ENCODE measurements at places on chromosomes 3 and 15.

- no peaks in the 10 kb centered on the region for H3K36me3 ChIP-seq
- no peaks in the 10 kb centered on the region for H3K27me3 ChIP-seq
- peaks cover 2% of the 10 kb centered on the region for H3K4me1 ChIP-seq
Measured at GRCh38 chr3:39216176-39216790, 23.9 kb upstream of the XIRP1 start.

DNA sequence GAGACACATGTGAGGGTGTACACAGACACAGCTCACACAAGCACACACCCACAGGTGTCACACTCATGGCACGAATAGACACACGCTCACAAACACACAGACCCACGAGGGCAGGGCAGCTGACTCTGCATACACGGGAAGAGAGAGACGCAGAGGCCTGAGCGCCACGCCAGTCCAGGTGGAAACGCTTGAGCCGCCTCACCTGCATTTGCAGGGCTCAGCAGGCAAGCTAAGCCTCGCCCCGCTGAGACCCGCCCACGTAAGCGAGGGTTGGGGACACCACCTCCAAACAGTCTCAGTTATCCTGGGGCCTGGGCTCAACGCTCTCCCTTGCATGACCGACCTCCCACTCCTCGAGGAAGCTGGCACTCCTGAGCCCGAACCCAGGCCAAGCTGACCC, 73.2 kb downstream of the TLE3 start:
- H3K4me3 ChIP-seq = no peak overlapping the region
- H3K4me1 ChIP-seq = 0 out of 2 replicates have a peak, but pooled peaks cover 4% of the 10 kb centered on the region
- no peaks in the 10 kb centered on the region for H3K27me3 ChIP-seq
- H3K36me3 ChIP-seq = no peaks in the 10 kb centered on the region
- DNase-seq = no peak

GRCh38 chr3:49278548-49278947, 1.5 kb upstream of the C3orf62 start:
- H3K27me3 ChIP-seq = no peaks in the 10 kb centered on the region
- H3K4me3 ChIP-seq = no peak overlapping the region
- no peak overlapping the region for H3K27ac ChIP-seq

DNA sequence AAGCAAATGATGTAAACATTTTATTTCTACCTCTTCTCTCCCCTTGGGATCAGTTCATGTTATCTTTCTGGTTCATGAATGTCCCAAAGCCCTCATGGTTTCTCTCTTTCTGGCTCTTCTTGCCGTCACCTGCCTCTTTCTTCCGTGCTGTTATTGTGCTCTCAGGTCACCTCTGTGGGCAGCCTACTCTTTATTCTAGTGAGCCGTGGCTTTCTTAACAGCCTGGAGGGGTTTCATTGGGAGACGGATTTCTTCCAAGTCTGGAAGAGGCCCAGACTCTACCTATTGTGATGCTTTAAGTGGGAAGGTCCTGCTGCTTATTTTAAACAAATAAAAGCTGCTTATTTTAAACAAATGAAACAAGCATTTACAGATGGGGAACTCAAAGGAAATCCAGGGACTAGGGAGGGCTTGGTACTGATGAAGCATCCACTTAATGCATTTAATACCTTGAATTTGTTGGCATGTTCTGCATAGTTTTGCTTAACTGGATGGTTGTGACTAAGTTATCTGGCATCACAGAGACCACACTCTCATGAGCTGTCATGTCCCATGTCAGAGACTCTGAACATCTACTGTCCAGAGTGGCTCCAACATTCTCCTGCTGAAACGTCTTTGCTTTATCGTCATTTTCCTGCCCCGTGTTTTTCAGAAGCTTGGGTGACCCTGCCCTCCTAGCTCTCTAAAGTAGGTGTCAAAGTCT, 443.3 kb downstream of the GABRG3 start:
- H3K4me1 ChIP-seq = no peaks in the 10 kb centered on the region
- no peak overlapping the region for H3K4me3 ChIP-seq
- no peaks in the 10 kb centered on the region for H3K36me3 ChIP-seq
- no peaks in the 10 kb centered on the region for H3K27me3 ChIP-seq
- H3K27ac ChIP-seq = no peak overlapping the region

GRCh38 chr15:101062471-101063171, 143.5 kb downstream of the LRRK1 start:
- H3K27me3 ChIP-seq = no peaks in the 10 kb centered on the region
- peaks cover 16% of the 10 kb centered on the region for H3K4me1 ChIP-seq
- no peaks in the 10 kb centered on the region for H3K36me3 ChIP-seq
- DNase-seq = peak; percentile 52
- no peak overlapping the region for H3K4me3 ChIP-seq

- H3K36me3 ChIP-seq = peaks cover 8% of the 10 kb centered on the region
- H3K4me3 ChIP-seq = no peak overlapping the region
- no peak for DNase-seq
- no peak overlapping the region for H3K27ac ChIP-seq
Measured at GRCh38 chr3:52121464-52121805, 32.8 kb downstream of the POC1A start.

DNA sequence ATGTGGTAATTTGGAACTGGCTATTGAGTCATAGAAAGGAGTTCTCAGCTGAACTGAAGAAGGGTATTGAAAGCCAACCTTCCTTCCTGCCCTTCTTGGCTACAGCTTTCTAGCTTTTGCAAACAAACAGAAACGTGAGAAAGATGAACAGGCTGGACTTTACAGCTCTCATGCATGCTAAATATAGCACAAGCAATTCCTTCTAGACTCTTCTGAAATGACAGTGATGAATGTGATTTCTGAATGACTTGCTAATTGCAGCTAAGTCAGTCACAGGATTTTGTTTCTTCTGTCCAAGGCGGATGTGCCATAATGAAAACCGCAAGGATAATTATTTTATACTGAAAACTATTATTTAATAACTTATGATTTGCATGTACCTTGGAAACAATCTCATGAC, 36.3 kb downstream of the BCHE start:
- H3K27ac ChIP-seq = no peak overlapping the region
- DNase-seq = no peak
- no peak overlapping the region for H3K4me3 ChIP-seq
- H3K4me1 ChIP-seq = no peaks in the 10 kb centered on the region

DNA sequence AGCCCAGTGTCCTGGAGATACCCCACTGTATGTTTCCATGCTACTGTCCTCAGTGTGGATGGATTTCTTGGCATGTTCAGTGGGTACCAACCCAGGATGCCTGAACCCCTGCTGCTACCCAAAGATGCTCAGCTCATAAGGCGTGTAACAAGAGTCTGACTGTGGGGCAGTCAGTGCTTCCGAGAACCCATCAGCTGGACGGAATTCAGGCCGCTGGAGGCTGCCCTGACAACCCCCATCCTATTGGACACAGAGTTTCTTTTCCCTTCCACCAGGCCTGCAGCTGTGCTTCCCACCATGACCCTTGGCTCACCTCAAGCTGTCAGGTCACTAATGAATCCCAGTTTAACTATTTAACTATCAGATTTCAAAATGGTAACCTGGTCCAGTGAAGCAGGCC, 224.1 kb upstream of the FEZF2 start:
- H3K4me1 ChIP-seq = no peaks in the 10 kb centered on the region
- H3K27me3 ChIP-seq = no peaks in the 10 kb centered on the region
- no peak overlapping the region for H3K27ac ChIP-seq
- H3K4me3 ChIP-seq = no peak overlapping the region
- H3K36me3 ChIP-seq = no peaks in the 10 kb centered on the region

GRCh38 chr15:77550301-77551251, 82.1 kb downstream of the LINGO1 start:
- no peak for DNase-seq
- H3K27ac ChIP-seq = no peak overlapping the region
- no peak overlapping the region for H3K4me3 ChIP-seq

GRCh38 chr3:44954962-44955361, 21.0 kb downstream of the ZDHHC3 start:
- DNase-seq = no peak
- H3K27ac ChIP-seq = no peak overlapping the region
- peaks cover 7% of the 10 kb centered on the region for H3K36me3 ChIP-seq
- H3K4me1 ChIP-seq = no peaks in the 10 kb centered on the region
- H3K27me3 ChIP-seq = no peaks in the 10 kb centered on the region

DNA sequence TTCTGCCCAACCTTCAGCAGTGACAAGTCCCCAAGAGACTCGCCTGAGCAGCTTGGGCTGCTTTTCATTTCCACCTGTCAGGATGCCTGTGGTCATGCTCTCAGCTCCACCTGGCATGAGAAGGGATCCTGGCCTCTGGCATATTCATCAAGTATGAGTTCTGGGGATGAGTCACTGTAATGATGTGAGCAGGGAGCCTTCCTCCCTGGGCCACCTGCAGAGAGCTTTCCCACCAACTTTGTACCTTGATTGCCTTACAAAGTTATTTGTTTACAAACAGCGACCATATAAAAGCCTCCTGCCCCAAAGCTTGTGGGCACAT, 3.5 kb downstream of the MYD88 start:
- no peak for DNase-seq
- H3K27ac ChIP-seq = no peak overlapping the region
- H3K4me3 ChIP-seq = no peak overlapping the region
- peaks cover 4% of the 10 kb centered on the region for H3K4me1 ChIP-seq
- H3K36me3 ChIP-seq = peaks cover 6% of the 10 kb centered on the region

DNA sequence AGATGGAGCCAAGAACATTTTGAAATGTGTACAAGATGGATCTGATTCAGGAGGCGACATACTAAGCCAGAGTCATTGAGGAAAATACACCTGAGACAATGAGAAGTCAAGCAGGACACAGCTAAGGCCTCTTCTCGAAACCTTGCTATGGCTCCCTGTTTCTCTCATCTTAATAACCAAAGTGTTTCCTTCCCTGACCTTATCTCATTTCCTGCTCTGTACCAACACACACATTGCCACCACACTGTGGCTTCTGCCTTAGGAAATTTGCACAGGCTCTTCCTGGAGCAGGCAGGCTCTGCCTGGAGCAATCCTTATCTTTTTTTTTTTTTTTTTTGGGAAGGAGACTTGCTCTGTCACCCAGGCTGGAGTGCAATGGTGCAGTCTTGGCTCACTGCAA, 36.6 kb downstream of the OXSM start:
- no peak overlapping the region for H3K4me3 ChIP-seq
- H3K4me1 ChIP-seq = no peaks in the 10 kb centered on the region
- DNase-seq = no peak
- H3K27me3 ChIP-seq = no peaks in the 10 kb centered on the region
- H3K36me3 ChIP-seq = no peaks in the 10 kb centered on the region

DNA sequence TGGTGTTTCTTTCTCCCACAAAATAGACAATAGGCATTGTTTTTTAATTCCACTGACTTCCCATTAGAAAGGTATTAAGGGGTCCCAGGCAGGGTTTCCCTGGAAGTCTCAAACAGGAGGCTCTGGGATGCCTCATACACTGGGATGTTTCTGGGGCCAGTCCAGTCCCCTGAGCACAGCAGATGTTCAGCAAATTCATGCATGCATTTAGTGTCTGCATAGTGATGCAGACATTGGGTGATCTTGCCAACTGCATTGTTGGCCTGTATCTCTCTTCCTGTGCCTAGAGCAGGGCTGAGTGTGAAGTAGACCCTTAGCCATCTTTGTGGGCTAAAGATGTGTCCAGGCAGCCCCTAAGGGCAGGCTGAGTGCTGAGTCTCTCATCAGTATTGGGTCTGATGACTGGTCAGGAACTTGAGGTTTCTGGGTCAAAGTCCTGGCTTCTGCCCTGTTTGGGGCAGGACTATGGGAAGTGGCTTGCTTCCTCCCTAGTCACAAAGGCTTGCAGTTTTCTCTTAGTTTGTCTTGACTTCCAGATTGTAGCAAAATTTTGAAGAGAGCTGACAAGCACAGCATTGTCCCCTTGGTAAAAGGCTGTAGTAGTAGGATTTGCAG, 56.5 kb downstream of the BSN start:
- no peak for DNase-seq
- H3K27me3 ChIP-seq = no peaks in the 10 kb centered on the region
- H3K4me1 ChIP-seq = no peaks in the 10 kb centered on the region
- no peak overlapping the region for H3K27ac ChIP-seq
- no peaks in the 10 kb centered on the region for H3K36me3 ChIP-seq

- no peaks in the 10 kb centered on the region for H3K36me3 ChIP-seq
- H3K4me1 ChIP-seq = no peaks in the 10 kb centered on the region
- DNase-seq = no peak
- no peak overlapping the region for H3K4me3 ChIP-seq
Measured at GRCh38 chr15:31004220-31004733, 12.8 kb upstream of the MTMR10 start.

- H3K36me3 ChIP-seq = no peaks in the 10 kb centered on the region
- peaks cover 1% of the 10 kb centered on the region for H3K4me1 ChIP-seq
- H3K4me3 ChIP-seq = no peak overlapping the region
- H3K27ac ChIP-seq = no peak overlapping the region
Measured at GRCh38 chr3:30681649-30682211, 75.3 kb downstream of the TGFBR2 start.

DNA sequence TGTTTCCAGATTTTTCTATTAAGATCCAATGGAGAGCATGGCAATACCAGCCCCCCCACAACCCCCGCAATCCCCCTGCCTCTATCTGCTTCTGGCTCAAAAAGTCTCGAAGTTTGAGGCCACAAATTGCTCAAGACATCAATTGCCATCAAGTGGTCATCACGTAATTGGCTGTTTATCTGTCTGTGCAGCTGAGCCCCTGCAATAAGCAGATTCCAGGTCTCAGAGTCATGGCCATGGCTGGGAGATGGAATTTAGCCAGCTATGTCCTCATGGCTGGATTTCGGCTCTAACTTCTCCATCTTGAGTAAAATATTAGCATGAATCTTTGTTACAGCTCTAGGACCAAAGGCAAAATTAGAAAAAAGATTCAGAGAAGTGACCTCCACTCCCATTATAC, 22.7 kb downstream of the SSUH2 start:
- no peaks in the 10 kb centered on the region for H3K36me3 ChIP-seq
- H3K27ac ChIP-seq = no peak overlapping the region
- 0 out of 2 replicates have a peak, but pooled peaks cover 2% of the 10 kb centered on the region for H3K4me1 ChIP-seq
- DNase-seq = no peak

DNA sequence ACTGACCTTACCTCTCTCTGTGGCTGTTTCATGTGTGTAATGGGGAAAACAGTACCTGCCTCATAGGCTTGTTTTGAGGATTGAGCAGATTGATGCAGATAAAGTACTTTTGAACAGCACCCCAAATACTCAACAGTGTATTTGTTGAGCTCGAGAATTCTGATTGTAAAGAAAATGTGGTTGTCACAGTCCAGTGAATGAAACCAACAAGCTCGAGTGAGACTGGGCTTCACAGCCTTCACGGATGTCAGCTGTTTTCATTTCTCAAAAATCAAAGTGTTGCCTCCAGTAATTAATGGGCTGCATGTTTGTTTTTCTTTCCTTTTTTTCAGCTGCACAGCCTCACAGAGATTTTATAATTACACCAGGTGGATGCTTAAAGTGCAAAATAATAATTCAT, 43.7 kb downstream of the PARP15 start:
- DNase-seq = no peak
- H3K4me3 ChIP-seq = no peak overlapping the region
- no peaks in the 10 kb centered on the region for H3K4me1 ChIP-seq
- no peaks in the 10 kb centered on the region for H3K27me3 ChIP-seq
- H3K36me3 ChIP-seq = no peaks in the 10 kb centered on the region

DNA sequence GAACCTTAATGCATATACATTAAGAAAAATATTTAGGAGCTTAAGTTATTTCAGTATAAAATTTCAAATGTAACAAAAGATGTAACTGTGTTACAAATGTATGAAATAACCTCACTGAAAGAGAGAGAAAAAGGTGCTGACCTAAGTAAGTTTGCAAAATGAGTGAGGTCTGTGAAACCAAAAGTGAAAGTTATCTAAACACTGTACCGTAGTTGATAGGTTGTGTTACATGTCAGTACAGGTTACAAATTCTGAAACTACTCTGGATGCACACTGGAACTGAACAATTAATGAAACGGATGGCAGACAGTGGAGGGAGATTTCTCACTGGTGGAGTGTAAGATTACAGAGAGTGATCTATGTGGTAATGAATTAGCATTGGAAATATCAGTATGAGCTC, 420.7 kb downstream of the ZNF385D start:
- H3K27me3 ChIP-seq = no peaks in the 10 kb centered on the region
- no peak for DNase-seq
- H3K4me3 ChIP-seq = no peak overlapping the region
- no peaks in the 10 kb centered on the region for H3K4me1 ChIP-seq
- H3K27ac ChIP-seq = no peak overlapping the region

All from iPS DF 6.9 (cell line).